ENCODE measurements at places on chromosomes 12 and 14.

DNA sequence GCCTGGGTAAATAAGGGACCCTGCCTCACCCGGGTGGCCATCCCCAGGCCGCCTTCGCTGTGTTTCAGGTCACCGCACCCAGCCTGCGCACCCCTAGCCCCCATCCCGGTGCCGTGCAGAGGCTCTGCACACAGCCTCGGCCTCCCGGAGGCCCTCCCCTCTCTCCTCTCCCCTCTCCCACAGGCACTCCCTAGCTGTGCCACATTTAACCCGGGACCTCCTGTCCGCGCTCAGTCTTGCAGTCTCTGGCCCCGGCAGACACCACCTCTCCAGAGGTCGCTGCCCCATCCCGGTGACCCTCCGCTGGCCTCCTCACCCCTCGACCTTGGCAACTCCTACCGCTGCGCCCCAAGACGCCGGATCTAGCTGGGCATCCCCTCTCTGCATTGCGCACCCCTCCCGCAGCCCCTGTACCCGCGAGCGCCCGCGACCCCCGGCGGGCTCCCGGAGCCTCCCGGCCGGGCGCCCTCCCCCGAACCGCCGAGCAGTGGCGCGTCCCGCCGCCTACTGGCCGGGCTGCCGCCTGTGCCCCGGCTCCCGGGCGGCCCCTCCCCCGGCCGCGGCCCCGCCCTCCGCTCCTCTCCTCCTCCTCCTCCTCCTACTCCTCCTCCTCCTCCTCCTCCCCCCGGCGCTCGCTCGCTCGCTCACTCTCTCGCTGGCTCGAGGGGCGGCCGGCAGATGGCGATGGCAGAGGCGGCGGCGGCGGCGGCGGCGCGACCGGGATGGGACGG, 120.7 kb downstream of the AACS start:
- DNase-seq: no peak

- no peak for DNase-seq
Measured at GRCh38 chr12:47165934-47166333, 86.2 kb upstream of the AMIGO2 start.

- no peak for DNase-seq
Measured at GRCh38 chr14:77124345-77125280, 17.0 kb downstream of the ZDHHC22 start.

DNA sequence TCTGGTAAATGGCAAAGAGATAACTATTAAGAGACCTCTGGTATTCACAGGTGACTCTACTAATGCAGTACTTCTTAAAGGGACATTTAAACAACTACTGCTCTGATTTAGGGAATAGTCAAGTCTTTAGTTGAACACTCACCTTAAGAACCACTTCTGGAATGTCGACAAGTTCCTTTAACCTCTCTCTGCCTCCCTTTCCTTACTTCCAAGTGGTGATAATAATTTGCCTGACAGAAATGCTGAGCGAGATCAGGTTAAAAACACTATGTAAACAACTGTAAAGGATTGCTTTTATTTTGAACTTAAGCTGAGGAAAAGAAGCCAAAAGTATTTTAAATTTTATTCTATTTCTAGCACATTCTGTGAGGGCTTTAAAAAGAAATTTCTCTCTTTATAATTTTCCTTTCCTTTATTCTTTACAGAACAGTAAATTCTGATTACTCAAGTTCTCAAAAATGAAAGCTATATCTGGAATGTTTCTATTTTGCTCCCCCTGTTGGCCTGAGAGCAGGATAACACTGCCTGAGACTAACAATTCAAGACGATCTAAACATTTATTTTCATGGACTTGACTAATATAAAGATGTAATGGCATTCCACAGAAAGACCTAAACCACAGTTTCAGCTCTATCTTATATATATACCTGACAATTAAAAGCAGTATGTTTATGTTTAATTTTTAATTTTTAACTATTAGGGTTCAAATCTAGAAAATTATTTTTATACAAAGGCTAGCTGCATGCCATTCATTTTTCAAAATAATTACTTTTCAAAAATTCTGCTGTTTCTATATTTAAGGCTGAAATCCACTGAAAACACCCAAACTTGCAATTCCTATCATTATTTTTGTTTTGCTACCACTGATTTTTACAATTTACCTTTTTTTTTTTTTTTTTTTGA, 29.2 kb downstream of the ZCCHC8 start:
- no peak for DNase-seq

- no peak for DNase-seq
Measured at GRCh38 chr14:79080040-79080439, 909.9 kb downstream of the NRXN3 start.

GRCh38 chr12:51746416-51746815, 102.1 kb downstream of the FIGNL2 start:
- DNase-seq: no peak

DNA sequence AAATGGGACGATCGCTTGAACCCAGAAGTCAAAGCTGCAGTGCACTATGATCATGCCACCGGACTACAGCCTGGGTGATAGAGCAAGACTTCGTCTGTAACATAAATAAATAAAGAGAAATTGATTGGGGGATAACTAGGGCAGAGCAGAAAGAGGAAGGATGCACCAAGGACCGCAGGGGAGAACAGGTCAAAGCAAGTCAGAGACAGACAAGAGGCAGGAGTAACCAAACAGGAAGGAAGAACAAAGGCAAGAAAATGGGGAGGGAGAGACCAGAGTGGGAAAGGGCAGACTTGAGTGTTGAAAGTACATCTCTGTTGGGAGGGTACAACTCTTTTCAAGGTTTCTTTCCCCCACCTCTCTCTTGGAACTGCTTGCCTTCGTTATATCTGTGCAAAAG, 50.8 kb upstream of the ELK3 start:
- no peak for DNase-seq

DNA sequence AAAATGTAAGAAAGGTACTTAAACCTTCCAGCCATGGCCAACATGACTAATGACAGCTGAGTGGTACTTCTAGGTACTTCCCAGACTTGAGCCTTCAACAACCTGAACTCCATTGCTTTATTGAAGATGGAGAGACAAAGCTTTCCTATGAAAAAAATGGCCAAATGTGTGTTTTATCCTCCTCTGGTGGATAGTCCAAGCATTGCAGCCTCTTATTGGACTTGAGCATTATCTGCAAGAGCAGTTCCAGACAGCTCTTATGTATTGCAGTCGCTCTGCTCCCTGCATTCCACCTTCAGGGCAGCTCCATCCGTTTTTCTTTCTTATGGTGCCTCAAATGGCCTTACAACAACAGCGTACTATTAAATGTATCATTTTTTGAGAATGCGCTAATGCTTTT, 588.2 kb downstream of the NRXN3 start:
- DNase-seq: no peak
